ENCODE measurements at places on chromosomes 6 and 20.

GRCh38 chr6:6509284-6509683, 79.2 kb upstream of the LY86 start:
- no peak for DNase-seq

DNA sequence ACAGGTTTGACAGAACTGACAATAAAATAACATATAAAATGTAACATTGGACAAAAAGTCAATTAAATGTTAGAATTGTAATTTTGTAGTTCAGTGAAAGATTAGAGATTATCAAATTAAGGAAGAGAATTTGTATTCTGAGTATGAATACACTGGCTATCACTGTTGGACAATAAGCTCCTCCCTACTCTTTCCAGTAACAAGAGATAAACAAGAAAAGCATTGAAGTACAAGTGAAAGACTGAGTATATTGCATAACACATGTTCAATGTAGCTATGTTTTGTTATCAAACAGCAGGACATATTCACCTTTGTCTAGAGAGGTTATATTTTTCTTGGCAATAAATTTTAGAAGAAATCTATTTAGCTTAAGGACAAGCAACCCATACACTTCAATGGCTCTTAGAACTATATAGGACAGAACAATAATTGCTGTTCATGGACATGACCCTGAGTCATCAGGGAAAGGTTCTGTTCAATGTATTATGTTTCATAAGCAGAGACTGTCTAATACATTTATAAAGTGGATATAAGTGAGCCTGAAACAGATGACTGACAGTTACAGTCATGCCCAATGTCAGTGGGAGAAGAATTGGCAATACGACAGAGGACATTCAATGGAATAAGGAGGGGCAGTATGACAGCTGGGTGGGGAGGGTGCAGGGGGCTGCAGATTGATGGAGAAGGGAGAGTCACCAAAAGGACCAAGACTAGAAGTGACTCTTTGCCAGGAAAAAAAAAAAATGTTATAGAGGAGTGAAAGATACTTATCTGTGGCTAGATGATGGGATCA, 520.4 kb downstream of the FRK start:
- DNase-seq, result no peak

GRCh38 chr20:38809942-38810341, 4.4 kb downstream of the PPP1R16B start:
- DNase-seq, result no peak

DNA sequence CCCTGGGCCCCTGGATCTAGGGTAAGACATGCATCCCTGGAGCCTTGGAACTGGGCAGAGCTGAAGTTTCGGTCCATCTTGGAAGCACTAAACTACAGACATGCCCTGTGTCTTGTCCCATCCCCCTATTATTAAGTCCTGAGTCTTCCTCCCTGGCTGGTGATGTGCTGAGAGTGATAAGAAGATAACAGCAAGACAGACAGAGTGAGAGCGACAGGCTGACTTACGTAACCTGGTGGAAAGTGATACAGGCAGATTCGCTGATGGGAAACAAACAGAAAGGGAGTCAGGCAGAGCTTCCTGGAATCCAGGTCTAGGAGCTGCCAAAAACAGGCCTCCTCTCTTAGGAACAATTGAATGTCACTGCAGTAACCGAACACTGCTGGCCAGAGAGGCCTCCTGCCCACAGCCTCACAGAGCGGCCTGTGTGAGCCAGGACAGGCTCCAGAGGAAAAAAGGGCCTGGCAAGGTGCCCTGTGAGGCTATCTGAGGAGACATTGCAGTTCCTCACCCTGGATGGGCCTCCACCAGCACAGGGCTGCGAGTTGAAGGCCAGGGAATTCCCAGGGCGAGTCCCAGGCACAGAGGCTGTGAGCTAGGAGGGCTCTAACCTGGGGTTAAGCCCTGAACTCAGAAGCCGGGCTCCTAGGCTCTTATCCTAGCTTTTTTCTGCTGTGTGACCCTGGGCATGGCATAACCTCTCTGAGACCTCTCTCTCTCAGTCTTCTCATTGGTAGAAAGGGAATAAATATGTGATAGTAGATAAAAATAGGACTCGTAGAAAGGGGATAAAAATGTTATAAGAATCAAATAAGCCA, 34.2 kb upstream of the B4GALT5 start:
- no peak for DNase-seq

GRCh38 chr6:12150812-12151432, 138.8 kb downstream of the HIVEP1 start:
- DNase-seq, result no peak

DNA sequence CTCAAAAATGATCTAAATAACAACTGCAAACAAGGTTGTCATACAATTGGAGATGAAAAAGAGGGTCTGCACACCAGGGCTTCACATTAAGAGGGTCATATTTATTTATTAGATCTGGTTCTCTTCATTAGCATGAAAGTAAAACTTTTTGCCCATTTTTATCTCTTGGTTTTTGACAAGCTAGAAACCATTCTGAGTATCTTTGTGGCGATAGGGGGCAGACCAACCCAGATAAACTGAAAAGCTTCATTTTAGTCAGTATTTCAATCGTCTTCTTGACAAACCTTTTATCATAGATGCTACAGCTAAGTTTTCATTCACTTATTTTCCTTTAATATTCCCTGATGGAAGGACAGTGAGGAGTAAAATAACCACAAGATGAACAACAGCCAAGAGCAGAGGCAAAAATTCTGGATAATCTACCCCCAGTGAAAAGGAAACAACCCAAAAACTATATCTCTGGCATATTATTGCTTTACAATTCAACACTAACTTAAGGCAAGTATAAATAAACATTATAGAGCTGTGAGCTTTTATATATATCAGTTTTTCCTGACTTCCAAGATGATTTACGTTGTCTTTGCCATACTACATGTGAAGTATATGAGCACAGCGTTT, 45.2 kb downstream of the THEMIS start:
- no peak for DNase-seq

DNA sequence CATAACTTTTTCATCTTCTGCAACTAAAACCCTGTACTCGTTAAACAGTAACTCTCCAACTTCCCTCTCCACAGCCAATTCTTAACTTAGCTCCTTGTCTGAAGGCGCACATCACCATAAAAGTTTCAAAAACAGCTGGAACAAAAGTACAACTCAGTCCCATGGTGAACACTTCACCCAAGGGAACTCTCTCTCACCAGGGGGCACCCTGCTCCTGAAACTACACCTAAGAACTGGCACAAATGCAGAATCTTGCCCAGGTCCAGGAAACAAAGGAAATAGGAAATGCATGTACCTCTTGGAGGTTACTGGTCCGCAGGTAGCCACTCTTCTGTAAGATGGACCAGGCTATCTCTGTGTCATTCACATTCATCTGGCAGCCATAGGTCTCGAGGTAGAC, 6.6 kb downstream of the CDK5RAP1 start:
- no peak for DNase-seq
